ENCODE measurements at places on chromosomes 5 and 9.

DNA sequence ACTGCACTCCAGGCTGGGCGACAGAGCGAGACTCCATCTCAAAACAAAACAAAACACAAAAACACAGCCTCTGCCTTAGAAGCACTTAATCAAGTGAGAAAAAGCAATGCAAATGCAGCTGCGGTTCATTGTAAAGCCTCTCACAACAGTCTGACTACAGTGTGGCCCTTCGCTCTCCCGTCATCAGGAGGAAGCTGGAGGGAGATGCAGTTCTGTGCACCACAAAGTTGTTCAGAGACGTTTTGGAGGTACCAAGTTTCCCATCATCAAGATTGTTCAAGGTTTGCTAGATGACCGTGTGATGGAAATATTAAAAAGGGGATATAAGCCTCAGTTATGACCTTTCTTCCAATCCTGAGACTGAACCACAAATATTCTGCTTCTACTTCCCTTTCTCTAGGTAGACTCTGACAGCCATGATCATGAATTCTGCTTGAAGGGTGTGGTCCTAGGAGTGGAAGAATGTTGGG, 40.9 kb downstream of the SEC61B start:
- DNase-seq, result no peak

- no peak for DNase-seq
Observed at GRCh38 chr9:73180403-73180802, 28.7 kb downstream of the ANXA1 start.

DNA sequence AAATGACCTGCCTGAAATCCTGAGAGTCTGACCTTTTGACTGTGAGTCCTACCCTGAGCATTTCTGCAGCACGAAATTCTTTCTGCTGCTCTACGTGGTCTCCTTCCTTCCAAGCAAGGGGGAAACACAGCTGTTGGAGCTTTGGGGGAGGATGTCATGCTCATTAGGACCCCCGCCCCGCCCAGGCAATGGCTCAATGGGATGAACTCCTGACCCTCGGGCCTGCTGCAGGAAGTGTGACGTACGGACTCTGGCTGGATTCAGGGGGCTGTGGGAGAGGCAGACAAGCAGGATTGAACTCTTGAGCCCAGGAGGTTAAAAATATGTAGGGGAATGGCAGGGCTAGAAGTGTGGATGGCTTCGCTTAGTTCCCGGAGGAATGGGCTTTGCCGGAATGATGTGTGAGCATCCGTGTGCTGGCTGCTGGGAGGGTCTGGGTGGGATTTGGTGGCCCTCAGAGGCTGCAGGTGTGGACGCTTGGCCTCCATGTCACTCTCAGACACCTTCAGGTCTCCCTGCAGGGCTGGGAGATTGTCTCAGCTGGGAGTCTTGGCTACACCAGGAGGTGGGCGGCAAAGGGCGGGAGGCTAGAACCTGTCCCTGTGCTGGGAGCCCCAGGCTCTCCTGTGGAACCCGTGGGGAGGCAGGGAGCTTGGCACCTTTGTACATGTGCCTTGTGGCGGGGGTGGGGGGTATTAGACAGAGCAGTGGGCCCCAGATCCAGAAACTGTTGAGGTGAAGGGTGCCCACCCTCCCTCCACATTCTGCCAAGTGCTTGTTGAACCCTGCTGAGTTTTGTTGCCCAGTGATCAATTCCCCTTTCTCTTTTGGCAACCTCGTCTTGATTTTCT, 26.3 kb downstream of the STC2 start:
- DNase-seq, result no peak

DNA sequence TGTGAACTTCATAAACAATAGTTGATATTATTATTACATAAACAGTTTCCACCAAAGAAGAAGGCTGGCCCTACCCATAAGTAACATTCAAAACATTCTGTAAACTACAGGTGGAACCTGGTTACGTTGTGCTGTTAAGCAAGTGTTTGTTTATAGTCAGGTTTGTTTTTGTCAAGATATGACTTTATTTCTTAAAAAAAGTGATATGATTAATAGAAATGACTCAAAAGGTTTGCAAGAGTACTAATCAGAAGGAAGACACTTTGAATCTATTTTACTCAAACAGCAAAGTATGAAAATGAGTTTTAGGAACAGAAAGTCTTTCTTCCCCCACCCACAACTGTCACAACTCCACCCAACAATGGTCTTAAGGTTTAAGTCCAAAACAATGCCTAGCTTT, 220.8 kb downstream of the PLK2 start:
- DNase-seq, result no peak

GRCh38 chr5:83036991-83037575, 40.1 kb downstream of the TMEM167A start:
- no peak for DNase-seq

- DNase-seq, result no peak
Observed at GRCh38 chr5:80837679-80838078, 122.5 kb upstream of the RASGRF2 start.

GRCh38 chr5:149485655-149486615, 65.3 kb downstream of the CSNK1A1 start:
- DNase-seq, result peak; percentile 96

GRCh38 chr5:107826311-107827000, 155.7 kb upstream of the EFNA5 start:
- no peak for DNase-seq

GRCh38 chr5:68732251-68732650, 361.6 kb upstream of the SLC30A5 start:
- DNase-seq, result no peak

GRCh38 chr5:147708708-147709107, 73.8 kb downstream of the JAKMIP2 start:
- DNase-seq, result no peak

- no peak for DNase-seq
Observed at GRCh38 chr9:114344692-114345091, 15.0 kb downstream of the ORM2 start.

- no peak for DNase-seq
Observed at GRCh38 chr9:115957585-115957984, 196.0 kb upstream of the PAPPA start.

DNA sequence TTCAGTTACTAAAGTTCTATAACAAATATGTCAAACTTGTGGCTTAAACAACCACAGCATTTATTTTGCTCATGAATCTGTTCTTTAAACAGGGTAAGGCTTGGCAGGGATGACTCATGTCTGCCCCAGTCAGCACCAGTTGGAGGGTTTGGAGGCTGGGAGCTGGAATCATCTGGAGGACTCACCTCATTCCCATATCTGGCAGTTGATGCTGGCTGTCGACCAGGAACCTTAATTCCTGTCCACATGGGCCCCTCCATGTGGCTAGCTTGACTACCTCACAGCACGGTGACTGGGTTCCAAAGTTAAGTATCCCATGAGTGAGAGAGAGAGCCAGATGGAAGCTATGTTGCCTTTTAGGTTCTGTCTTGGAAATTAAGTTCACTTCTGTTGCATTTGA, 13.8 kb upstream of the CCL28 start:
- DNase-seq, result peak; percentile 93

DNA sequence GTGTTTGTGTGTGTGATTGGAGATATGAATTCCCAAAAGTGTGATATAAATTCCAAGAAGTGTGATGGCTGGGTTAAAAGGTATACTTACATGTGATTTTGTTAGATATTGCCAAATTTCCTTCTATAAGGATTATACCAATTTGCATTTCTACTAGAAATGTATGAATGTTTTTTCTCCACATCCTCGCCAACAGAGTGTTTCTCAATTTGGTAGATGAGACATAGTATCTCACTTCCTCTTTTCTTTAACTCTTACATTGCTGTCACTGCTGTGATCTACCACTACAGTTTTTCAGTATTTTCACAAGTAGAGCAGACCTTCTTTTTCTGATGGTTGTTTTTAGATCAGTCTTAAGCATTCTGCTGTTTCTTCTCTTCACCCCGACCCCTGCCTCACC, 111.3 kb downstream of the FER start:
- DNase-seq, result peak; percentile 10

- DNase-seq, result no peak
Observed at GRCh38 chr5:53820119-53820801, 259.8 kb downstream of the NDUFS4 start.
